HT1080 (cell line): ENCODE measurements at places on chromosomes 7 and 10. TPM values are rescaled to one million over a fixed set of nuclear protein-coding genes. Genes with fewer than 3 reads are reported as not detected.

- no peak for DNase-seq
These were observed 173.8 kb upstream of the GHITM start for GRCh38 chr10:83965473-83965872.

GRCh38 chr10:65123120-65123519 is 1601.9 kb downstream of the REEP3 start:
- DNase-seq, result peak; percentile 45

The CUL2 gene
- 39.6 and 41.4 TPM in 2 replicates for total RNA-seq

The C10orf62 gene
- not detected in 2 replicates for total RNA-seq

The FRMPD2 gene
- not detected in 2 replicates for total RNA-seq

The EVX1 gene
- total RNA-seq, result not detected in 2 replicates
